ENCODE measurements at places on chromosomes 6 and 20. TPM values are rescaled to one million over a fixed set of nuclear protein-coding genes. Genes with fewer than 3 reads are reported as not detected.

GRCh38 chr6:159122453-159122852, 46.7 kb upstream of the FNDC1 start:
- H3K36me3 ChIP-seq, result no peaks in the 10 kb centered on the region
- H3K27me3 ChIP-seq, result no peaks in the 10 kb centered on the region
- DNase-seq, result no peak
- H3K4me1 ChIP-seq, result peaks cover 7% of the 10 kb centered on the region

DNA sequence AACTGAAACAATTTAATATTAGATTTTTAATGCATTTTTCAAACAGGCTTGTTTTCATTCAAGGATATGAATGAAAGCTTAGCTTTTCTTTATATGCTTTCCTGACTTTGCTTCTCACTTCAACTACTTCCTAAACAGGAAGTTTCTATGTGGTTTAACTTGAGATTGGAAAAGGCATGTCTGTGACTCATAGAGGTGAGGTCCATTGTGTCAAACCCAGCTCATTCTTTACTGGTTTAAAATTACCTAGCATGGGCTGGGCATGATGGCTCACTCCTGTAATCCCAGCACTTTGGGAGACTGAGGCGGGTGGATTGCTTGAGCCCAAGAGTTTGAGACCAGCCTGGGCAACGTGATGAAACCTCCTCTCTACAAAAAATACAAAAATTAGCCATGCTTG, 34.4 kb downstream of the EFHC1 start:
- H3K36me3 ChIP-seq, result no peaks in the 10 kb centered on the region
- H3K4me1 ChIP-seq, result no peaks in the 10 kb centered on the region
- no peak overlapping the region for H3K27ac ChIP-seq
- no peaks in the 10 kb centered on the region for H3K27me3 ChIP-seq
- no peak for DNase-seq

GRCh38 chr6:26322645-26323482, 42.1 kb upstream of the BTN3A2 start:
- peaks cover 56% of the 10 kb centered on the region for H3K27me3 ChIP-seq
- H3K4me3 ChIP-seq, result peak overlapping the region; percentile 55
- no peaks in the 10 kb centered on the region for H3K36me3 ChIP-seq
- peaks cover 16% of the 10 kb centered on the region for H3K4me1 ChIP-seq

GRCh38 chr20:13355411-13355810, 134.3 kb downstream of the ISM1 start:
- no peaks in the 10 kb centered on the region for H3K36me3 ChIP-seq
- DNase-seq, result no peak
- no peaks in the 10 kb centered on the region for H3K4me1 ChIP-seq

Gene BANF2
- not detected for total RNA-seq

Gene FARS2
- 17.0 TPM for total RNA-seq

Gene NTSR1
- not detected for total RNA-seq

Gene IPCEF1
- 7.9 TPM for total RNA-seq

- no peaks in the 10 kb centered on the region for H3K36me3 ChIP-seq
- H3K4me1 ChIP-seq, result peaks cover 13% of the 10 kb centered on the region
- no peaks in the 10 kb centered on the region for H3K27me3 ChIP-seq
- H3K4me3 ChIP-seq, result no peak overlapping the region
- DNase-seq, result peak; percentile 70
- no peak overlapping the region for H3K27ac ChIP-seq
These were observed 9.3 kb upstream of the TRAF3IP2 start for GRCh38 chr6:111614833-111615582.

Gene FAXC
- 4.3 TPM for total RNA-seq

Gene NUP153
- 30.5 TPM for total RNA-seq

GRCh38 chr6:22222469-22222868, 74.4 kb downstream of the PRL start:
- H3K27ac ChIP-seq, result no peak overlapping the region
- DNase-seq, result no peak
- no peak overlapping the region for H3K4me3 ChIP-seq
- H3K36me3 ChIP-seq, result no peaks in the 10 kb centered on the region

- no peaks in the 10 kb centered on the region for H3K27me3 ChIP-seq
- DNase-seq, result no peak
- no peaks in the 10 kb centered on the region for H3K4me1 ChIP-seq
- H3K4me3 ChIP-seq, result no peak overlapping the region
These were observed 67.8 kb downstream of the RNF182 start for GRCh38 chr6:13992417-13993055.

DNA sequence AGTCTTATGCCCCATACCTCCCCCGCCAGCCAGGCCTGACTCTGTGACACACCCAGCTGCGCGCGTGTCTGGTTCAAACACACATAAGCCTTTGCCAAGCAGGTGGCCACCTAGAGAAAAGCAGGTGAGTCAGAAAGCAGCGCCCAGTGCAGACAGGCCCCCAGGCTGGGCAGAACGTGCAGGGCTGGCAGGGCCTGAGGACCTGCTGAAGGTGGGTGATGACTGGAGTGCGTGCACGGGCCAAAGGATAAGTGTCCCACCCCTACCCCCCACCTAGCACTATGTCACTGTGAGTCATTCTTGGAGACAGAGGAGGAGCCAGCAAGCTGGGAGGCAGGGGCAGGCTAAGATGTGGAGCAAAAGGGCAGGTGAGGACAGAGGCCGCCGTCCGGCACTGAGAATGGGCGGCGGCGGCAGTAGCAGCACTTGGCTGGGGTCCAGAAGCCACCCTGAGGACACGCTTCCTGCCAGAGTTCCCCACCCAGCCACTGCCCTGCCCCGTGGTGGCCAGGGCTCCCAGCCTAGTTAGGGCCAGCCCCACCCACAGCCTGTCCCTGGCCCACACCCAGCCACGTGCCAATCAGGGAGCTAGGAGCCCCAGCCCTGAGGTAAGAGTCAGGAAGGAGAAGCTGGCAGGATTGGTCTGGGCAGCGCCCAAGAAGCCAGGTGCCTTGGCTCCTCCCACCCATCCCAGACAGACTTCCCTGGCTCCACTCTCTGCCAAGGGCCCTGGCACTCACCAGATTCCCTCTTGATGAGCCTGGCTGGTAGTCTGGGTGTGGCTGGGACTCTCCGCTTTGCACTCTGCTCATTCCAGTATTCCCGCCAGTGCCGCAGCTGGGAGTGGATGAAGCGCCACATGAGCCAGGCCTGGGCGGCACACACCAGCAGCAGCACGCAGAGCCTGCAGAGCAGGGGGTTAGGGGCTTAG, 72.7 kb downstream of the TRAM2 start:
- H3K36me3 ChIP-seq, result peaks cover 53% of the 10 kb centered on the region
- DNase-seq, result peak; percentile 95
- H3K4me1 ChIP-seq, result peaks cover 38% of the 10 kb centered on the region
- peak overlapping the region; percentile 80 for H3K27ac ChIP-seq
- no peak overlapping the region for H3K4me3 ChIP-seq

GRCh38 chr6:118705544-118706491, 54.4 kb upstream of the CEP85L start:
- H3K4me3 ChIP-seq, result peak overlapping the region; percentile 12
- H3K4me1 ChIP-seq, result peaks cover 42% of the 10 kb centered on the region
- DNase-seq, result no peak
- H3K27ac ChIP-seq, result peak overlapping the region; percentile 25

GRCh38 chr6:49966823-49967222, 2.6 kb downstream of the DEFB113 start:
- no peaks in the 10 kb centered on the region for H3K27me3 ChIP-seq
- no peak overlapping the region for H3K4me3 ChIP-seq
- no peaks in the 10 kb centered on the region for H3K36me3 ChIP-seq
- H3K27ac ChIP-seq, result no peak overlapping the region

DNA sequence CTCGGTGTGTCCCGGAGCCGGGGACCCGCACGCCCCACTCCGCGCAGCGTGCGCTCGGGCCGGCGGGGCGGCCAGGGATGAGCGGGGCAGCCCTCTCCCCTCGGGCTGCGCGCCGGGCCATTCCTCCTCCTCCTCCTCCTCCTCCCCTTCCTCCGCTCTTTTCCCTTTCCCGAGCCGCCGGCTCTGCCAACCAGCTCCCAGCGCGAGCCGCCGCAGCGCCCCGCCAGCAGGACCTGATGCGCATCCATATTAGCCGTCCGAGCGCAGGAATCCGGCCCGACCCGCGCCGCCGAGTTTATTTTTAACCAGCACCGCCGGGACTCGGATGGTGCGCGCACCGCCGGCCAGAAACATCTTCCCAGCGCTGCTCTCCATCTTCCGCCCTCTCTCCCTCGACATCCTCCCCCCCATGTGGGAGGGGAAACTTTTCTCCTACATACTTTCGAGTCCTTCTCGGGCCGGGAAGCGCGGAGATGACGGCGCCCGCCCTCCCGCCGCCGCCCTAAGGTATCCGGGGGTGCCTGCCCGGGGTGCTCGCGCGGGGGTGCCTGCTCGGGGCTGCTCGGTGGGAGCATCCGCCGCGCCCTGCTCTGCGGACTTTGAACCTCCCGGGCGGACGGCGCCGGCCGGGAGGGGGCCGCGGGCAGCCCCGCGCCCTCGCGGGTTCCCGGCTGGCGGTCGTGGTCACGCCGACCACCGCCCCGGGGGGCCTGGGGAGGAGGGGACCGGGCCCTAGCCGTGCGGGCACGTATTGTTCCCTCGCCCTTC, 619 bp downstream of the RREB1 start:
- H3K36me3 ChIP-seq, result no peaks in the 10 kb centered on the region
- peak overlapping the region; percentile 95 for H3K27ac ChIP-seq
- peak; percentile 77 for DNase-seq
- H3K4me1 ChIP-seq, result peaks cover 36% of the 10 kb centered on the region
- peak overlapping the region; percentile 99 for H3K4me3 ChIP-seq
- no peaks in the 10 kb centered on the region for H3K27me3 ChIP-seq

GRCh38 chr6:3419624-3420272, 37.1 kb downstream of the SLC22A23 start:
- no peak overlapping the region for H3K27ac ChIP-seq
- H3K4me3 ChIP-seq, result no peak overlapping the region
- H3K4me1 ChIP-seq, result peaks cover 4% of the 10 kb centered on the region
- no peaks in the 10 kb centered on the region for H3K27me3 ChIP-seq
- no peaks in the 10 kb centered on the region for H3K36me3 ChIP-seq
- no peak for DNase-seq

DNA sequence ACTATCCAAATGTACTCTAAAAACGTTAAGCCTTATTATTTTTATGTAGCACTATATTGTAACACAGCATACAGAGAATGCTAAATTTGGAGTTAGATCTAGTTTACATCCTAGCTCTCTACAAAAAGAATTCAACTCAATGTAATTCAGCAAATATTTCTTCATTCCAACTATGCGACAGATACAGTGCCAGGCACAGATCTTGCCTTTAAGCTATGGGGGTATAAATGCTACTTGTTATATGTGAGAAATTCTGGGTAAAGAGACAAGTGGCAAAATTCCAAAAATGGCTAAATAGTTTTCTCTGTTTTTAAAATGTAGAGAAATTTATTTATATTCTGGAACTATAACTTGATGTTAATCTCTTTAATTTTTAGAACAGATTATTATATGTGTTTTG, 63.2 kb downstream of the SEL1L2 start:
- no peak for DNase-seq
- no peak overlapping the region for H3K4me3 ChIP-seq
- no peaks in the 10 kb centered on the region for H3K4me1 ChIP-seq
- H3K36me3 ChIP-seq, result no peaks in the 10 kb centered on the region
- no peak overlapping the region for H3K27ac ChIP-seq
- H3K27me3 ChIP-seq, result no peaks in the 10 kb centered on the region

Gene GJA10
- total RNA-seq, result not detected

- no peaks in the 10 kb centered on the region for H3K4me1 ChIP-seq
- H3K27ac ChIP-seq, result no peak overlapping the region
- DNase-seq, result no peak
- H3K4me3 ChIP-seq, result no peak overlapping the region
- H3K36me3 ChIP-seq, result no peaks in the 10 kb centered on the region
- no peaks in the 10 kb centered on the region for H3K27me3 ChIP-seq
These were observed 71.3 kb upstream of the SLC2A12 start for GRCh38 chr6:134123666-134124208.

GRCh38 chr6:17020889-17021538, 80.8 kb upstream of the STMND1 start:
- H3K36me3 ChIP-seq, result no peaks in the 10 kb centered on the region
- DNase-seq, result no peak
- H3K4me3 ChIP-seq, result no peak overlapping the region
- no peaks in the 10 kb centered on the region for H3K4me1 ChIP-seq
- no peaks in the 10 kb centered on the region for H3K27me3 ChIP-seq

DNA sequence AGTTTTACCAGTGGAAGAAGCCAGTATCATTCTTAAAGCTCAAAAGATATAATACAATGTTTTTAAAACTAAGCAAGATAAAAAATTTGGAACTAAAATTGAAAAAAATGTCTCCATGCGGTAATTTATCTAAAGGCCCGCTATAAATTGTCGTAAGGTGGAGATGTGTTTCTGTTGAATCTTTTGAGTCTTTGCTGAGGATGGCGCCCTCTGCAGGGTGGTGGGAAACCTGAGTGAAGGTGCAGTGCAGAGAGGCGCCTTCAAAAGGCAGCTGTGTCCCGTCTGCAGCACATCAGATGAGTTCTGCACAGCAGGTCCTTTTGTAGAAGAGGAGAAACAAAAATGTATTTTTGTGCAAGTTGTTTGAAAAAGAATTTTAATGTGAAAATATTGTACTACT, 29.4 kb upstream of the KIF25 start:
- no peak overlapping the region for H3K4me3 ChIP-seq
- no peaks in the 10 kb centered on the region for H3K27me3 ChIP-seq
- peaks cover 11% of the 10 kb centered on the region for H3K4me1 ChIP-seq
- DNase-seq, result no peak
- peaks cover 72% of the 10 kb centered on the region for H3K36me3 ChIP-seq

DNA sequence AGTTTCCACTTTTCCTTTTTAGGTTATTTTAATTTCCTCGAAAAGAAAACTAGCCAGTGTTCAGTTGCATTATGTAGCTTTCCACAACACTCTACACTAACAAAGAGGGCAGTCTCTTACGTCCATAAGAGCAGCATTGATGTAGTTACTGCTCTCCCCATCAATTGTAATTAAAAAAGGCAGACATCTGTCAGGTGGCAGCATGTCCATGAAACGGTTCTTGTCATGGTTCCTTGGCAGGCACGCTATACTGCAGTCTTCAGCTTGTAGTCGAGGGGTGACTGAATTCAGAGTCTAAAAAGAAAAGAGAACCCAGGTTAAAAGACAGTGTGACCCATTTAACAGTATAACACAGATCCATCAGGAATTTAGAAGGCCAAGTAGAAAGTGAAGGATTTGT, 80.1 kb upstream of the THEMIS start:
- H3K27me3 ChIP-seq, result no peaks in the 10 kb centered on the region
- H3K4me1 ChIP-seq, result no peaks in the 10 kb centered on the region
- no peak for DNase-seq
- peaks cover 73% of the 10 kb centered on the region for H3K36me3 ChIP-seq

DNA sequence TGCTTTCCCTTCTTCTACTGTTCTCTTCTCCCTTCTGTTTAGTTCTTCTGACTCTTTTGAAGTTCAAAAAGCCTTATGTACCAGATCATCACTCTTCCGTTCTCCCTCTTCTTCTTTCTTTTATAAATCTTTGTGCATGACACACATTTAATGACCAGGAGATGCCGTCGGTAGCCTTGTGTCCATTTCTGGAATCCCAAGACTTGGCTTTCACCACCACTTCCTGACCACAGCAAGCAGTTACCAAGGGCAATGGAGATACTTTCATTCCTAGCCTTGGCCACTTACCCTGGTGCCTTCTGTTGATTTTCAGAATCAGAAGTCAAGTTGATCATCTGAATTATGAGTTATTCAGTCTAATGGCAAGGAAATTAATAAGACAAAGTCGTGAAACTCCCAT, 268.5 kb upstream of the QKI start:
- no peak overlapping the region for H3K4me3 ChIP-seq
- no peaks in the 10 kb centered on the region for H3K36me3 ChIP-seq
- peaks cover 6% of the 10 kb centered on the region for H3K27me3 ChIP-seq
- DNase-seq, result no peak

- peaks cover 16% of the 10 kb centered on the region for H3K4me1 ChIP-seq
- H3K36me3 ChIP-seq, result no peaks in the 10 kb centered on the region
- peak overlapping the region; percentile 63 for H3K27ac ChIP-seq
- no peak overlapping the region for H3K4me3 ChIP-seq
- no peak for DNase-seq
These were observed 43.1 kb downstream of the MBOAT1 start for GRCh38 chr6:20169119-20169557.
